GM13976 (cell line): ENCODE measurements at places on chromosomes 12 and 14.
A peak's percentile ranks its signal among the peaks of the same experiment; 100 is the strongest.

- peak; percentile 52 for DNase-seq
These were observed 66.5 kb downstream of the TBC1D30 start for GRCh38 chr12:64890873-64891468.

- peak; percentile 27 for DNase-seq
These were observed 723.4 kb upstream of the MDGA2 start for GRCh38 chr14:48398675-48399282.

- no peak for DNase-seq
These were observed 14.8 kb downstream of the ACVRL1 start for GRCh38 chr12:51922146-51922545.

GRCh38 chr14:32434880-32435279 is 105.8 kb downstream of the AKAP6 start:
- DNase-seq, result no peak

GRCh38 chr14:33848706-33849454 is 102.0 kb downstream of the EGLN3 start:
- DNase-seq, result peak; percentile 42

- no peak for DNase-seq
These were observed 1.2 kb downstream of the GLT8D2 start for GRCh38 chr12:104048811-104049210.

DNA sequence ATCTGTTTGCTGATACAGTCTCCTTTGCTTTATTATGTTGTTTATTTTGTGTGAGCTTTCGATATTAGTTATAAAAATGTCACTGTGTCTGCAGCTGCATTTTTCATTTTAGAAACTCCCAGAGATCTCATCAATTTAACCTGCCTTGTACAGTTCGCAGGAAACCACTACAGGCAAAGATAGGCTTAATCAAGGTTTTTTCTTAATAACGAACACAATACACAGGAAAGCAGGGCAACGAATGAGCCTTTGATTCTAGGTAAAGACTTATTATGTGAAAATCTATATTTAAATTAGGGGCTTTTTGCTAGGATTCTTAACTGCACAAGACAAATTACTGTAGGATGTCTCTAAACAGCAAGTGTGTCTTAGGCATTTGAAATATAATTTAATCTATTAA is 191.9 kb downstream of the RGS6 start:
- no peak for DNase-seq

DNA sequence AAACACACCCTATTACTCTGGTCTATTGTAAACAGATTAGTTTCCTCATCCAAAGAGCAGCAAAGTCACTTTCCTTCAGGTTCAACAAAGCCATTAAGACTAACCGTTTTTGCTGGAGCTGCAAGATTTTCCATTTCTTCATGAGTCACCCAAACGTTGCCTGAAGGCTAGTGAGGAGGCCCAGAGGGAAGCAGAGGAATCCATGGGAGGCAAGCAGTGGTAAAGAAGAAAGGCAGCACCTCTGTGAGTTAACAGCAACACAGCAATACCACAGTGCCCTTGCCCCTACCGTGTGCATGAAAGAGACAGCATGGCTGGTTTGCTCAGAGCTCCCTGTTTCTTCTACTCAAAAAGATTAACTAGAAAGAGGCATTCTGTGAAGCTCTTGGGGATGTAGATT is 206.3 kb downstream of the ACSS3 start:
- no peak for DNase-seq

- peak; percentile 69 for DNase-seq
These were observed 18.4 kb downstream of the OLR1 start for GRCh38 chr12:10153271-10154144.

DNA sequence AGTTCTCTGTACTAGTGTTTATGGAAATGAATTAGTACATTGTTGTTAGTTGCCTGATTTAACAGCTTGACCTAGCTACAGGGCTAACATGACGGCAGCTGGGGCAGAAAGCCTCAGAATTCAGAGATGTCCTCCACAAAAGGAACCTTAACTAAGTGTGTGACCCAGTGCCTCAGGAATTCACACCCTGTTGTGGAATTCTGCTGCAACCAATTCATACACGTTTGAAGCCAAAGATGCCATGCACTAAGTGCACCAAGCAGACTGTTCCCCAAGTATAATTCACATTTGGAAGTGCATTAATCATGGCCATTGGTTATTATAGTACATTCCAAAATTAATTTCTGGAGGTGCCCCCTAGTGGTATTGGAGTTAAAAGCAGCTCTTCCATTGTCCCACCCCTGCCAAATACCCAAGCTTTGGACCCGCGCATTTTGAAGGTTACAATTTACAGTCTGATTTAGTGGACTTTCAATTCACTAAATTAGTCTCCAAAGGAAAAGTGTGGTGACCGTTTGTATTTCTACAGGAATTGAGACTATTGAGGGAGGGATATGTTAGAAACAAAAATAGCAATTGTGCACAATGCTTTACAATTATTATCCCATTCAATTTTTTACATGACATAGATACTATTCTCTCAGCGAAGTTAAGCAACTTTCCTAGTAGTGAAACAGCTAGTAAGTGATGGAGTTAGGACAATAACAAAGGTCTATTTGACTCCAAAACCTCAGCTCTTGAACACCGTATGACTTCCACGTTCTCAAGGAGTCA is 85.9 kb downstream of the PAX9 start:
- DNase-seq, result no peak

GRCh38 chr12:123942238-123942653 is 30.4 kb downstream of the CCDC92 start:
- no peak for DNase-seq

DNA sequence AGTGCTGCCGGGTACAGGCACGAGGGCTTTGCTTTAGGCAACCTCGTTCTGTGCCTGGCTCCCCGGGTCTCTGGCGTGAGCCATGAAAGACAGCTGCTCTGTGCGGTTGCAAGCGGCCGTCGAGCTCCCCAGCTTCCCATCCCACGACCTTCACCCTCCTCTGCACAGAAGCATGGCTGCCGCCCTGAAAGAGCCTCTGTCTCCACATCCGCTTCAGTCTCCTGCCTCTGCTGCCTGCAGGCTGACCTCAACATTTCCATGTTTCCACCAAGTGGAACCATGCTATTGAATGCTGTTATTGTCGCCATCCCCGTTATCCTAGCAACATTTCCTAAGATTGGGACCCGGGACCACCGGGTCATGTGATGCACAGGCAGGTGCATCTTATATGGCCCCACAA is 57.1 kb downstream of the KDM2B start:
- DNase-seq, result peak; percentile 61

- no peak for DNase-seq
These were observed 167.4 kb downstream of the TMTC3 start for GRCh38 chr12:88309546-88309945.

- DNase-seq, result peak; percentile 59
These were observed 27.4 kb upstream of the GUCY2C start for GRCh38 chr12:14723763-14724162.

DNA sequence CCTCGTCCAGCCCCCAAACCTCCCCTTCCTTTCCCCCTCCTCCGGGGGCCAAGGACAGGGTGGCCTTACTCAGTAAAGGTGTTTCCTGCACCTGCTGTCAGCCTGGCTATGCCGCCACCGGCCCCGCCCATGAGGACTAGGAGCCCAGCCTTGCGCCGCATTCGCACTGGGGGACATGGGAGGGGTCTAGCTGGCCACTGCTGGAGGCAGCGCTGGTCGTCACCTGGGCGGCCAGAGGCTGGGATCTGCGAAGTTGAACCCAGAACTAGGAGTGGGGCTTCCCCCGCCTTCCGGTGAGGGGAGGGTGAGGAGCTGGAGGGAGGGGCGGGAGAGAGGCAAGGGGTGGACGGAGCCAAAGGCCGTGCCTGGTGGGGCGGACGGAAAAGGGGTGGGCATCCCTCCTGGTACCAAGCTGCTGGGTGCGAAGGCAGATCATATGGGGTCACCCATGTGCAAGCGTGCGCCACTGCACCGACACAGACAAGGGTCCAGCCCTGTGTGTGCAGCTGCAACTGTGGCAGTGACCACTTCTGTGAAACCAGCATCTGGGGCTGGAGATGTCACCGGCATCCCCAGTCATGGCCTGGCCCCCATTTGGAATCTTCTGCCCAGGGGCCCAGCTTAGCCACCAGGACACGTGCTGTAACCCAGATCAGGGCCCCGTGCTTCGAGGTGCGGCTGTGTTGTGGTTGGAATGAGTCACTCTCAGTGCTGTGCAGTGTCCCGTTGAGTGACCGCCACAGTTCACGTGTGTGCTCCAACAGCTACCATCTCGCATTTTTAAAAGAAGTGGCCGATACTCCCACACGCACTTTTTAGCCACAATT is 8.5 kb downstream of the AMN start:
- DNase-seq, result no peak

DNA sequence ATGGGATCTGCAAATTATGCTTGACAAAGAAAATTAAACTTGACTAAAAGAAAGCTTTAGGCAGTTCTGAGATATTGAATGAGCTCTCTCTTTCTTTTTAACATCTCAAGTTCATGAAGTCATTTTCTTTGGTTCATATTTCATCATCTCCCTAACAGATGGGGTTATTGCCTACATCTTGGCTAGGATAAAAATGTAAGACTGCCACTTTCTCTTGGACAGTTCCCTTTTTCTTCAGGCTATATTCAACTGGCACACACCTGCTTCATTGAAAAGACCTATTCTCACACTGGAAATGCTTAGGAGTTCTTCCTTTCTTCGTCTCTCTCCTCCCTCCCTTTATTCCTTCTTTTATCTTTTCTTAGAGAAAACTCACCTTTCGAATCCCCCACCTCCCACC is 355.9 kb upstream of the SEL1L start:
- no peak for DNase-seq

- peak; percentile 18 for DNase-seq
These were observed 14.4 kb downstream of the ART4 start for GRCh38 chr12:14828892-14829291.

GRCh38 chr12:11059041-11059440 is 3.1 kb downstream of the TAS2R46 start:
- DNase-seq, result no peak

GRCh38 chr14:66974397-66975025 is 214.7 kb upstream of the GARIN2 start:
- no peak for DNase-seq

- no peak for DNase-seq
These were observed 277.4 kb upstream of the GRIP1 start for GRCh38 chr12:66956300-66956699.
